ENCODE measurements at places on chromosomes 11 and 22. TPM values are rescaled to one million over a fixed set of nuclear protein-coding genes. Genes with fewer than 3 reads are reported as not detected.

Gene TCP11L1
- 39.1 TPM for total RNA-seq

Gene CSF2RB
- 0.49 TPM for total RNA-seq

Gene OR51B4
- not detected for total RNA-seq

Gene NAALADL1
- total RNA-seq = 1.5 TPM

Gene MORC2
- total RNA-seq = 25.3 TPM

Gene DDI1
- not detected for total RNA-seq

Gene OR2D2
- total RNA-seq = 0.25 TPM

Gene SERPING1
- total RNA-seq = 11.3 TPM

Gene UPB1
- total RNA-seq = 0.25 TPM

Gene GPHA2
- total RNA-seq = not detected

Gene TRPM5
- total RNA-seq = not detected

Gene KRTAP5-1
- total RNA-seq = not detected

Gene NAALAD2
- 6.4 TPM for total RNA-seq

Gene DNAJB13
- total RNA-seq = 0.25 TPM

Gene EXPH5
- 0.49 TPM for total RNA-seq

Gene MIAT
- 87.3 TPM for total RNA-seq

Gene LIF
- not detected for total RNA-seq

Gene OR8G1
- not detected for total RNA-seq
